Astrocyte (in vitro differentiated cells and primary cell): ENCODE measurements at places on chromosomes 16 and 17. TPM values are rescaled to one million over a fixed set of nuclear protein-coding genes. Genes with fewer than 3 reads are reported as not detected.

NSRP1 gene
- total RNA-seq = 17.0 and 17.7 TPM in 2 replicates

DNA sequence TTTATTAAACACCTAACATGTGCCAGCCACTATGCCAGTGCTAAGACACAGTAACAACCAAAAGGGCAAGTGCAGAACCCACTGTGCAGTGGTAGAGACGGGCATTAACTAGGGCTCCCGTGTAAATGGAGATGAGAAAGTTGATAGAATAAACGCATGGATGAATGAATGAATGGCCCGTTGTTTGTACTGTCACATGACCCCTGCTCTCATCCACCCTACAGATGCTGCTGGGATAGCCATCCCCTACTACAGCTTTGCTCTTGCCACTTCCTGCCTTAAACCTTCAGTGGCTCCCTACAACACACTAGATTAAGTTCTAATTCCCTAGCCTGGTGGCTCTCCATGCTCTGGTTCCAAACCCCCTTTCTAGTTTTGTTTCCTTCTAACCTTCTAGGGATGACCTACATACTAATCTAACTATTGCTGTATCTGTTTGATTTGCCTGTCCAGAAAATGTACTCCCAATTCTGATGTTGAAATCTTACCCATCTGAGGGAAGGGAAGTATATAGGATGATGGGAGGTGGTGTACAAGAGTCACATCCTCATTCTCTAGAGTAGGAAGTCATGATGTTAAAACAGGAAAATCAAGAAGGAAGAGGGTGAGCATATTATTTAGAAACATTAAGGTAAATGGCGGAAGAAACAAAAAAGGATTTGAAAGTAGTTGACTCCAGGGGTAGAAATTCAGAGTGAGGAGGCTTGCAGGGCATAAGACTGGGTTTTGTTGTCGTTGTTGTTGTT, 11.4 kb upstream of the TNRC6C start:
- DNase-seq = no peak

- DNase-seq = no peak
Measured at GRCh38 chr17:34006126-34006525, 249.0 kb upstream of the CCL2 start.

GRCh38 chr16:67672739-67673662, 6.4 kb downstream of the C16orf86 start:
- DNase-seq = peak; percentile 47

DNA sequence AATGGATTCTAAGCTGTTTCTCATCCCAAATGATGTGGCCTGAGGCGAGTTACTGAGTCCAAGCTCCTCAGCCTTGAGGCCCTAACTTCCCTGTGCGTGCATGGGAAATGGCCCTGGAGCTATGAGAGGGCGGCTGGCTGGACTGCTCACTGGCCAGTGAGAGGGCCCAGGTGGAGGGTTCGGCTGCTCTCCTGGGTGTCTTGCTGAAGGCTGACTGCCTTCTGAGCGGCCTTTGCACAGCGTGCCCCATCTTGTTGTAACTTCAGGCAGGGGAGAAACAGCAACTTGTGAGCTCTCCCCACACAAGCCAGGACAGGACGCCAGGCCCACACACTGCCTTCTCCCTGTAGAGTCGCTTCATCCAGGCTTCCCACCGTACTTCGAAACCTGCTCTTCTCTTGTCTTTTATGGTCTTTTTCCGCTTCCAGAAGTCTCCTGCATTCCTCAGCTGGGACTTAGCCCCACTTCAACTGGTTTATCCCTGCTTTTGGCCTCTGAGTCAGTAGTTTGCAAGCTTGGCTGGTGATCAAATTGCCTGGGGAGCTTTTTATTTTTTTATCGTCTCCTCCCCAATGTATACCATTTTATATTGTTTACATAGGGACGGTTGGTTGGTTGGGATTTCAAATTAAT, 13.3 kb downstream of the CDH3 start:
- peak; percentile 84 for DNase-seq

DNA sequence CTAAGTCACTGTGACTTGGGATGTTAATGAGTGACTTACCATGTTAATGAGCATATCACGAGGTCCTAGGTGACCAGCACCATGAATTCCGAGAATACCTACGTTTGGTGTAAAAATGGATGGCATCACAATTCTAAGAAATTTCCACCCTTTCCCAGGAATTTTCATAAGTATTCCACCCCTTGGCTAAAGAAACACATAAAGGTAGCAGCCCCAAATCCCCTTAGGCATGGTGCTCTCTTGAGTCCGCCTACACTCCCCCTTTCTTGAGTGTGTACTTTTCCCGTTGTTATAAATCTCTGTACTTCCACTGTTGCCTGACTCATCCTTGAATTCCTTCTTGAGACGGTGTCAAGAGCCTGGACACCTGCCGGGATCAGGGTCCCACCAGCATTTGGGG, 504.0 kb upstream of the RBFOX1 start:
- no peak for DNase-seq

GRCh38 chr17:68710035-68710780, 109.0 kb upstream of the FAM20A start:
- DNase-seq = no peak

GRCh38 chr16:81654346-81654745, 124.7 kb upstream of the PLCG2 start:
- DNase-seq = no peak

SKAP1 gene
- not detected in 2 replicates for total RNA-seq

CD19 gene
- total RNA-seq = not detected in 2 replicates

DNA sequence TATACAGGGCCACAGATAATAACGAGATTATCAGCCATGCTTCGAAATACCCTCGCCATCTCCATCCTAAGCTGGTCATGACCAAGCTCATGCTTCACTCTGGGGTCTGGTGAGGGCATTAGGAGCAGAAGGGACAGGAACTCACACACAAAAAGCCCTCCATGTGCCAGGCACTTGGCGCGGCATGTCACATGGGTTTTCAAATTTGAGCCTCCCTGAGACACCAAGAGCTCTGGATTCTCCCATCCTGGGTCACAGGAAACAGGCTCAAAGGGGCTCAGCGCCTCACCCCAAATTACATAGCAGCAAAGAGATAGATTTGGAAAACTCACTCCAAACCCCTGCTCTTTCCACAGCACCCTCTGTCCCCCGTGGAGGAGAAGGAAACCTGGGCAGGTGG, 239.5 kb downstream of the GSG1L start:
- no peak for DNase-seq

- no peak for DNase-seq
Measured at GRCh38 chr16:70402916-70403659, 35.8 kb downstream of the ST3GAL2 start.

C16orf89 gene
- not detected in 2 replicates for total RNA-seq

GRCh38 chr17:14305785-14306496, 5.1 kb downstream of the HS3ST3B1 start:
- DNase-seq = no peak

MARF1 gene
- total RNA-seq = 46.0 and 47.4 TPM in 2 replicates

CNTNAP4 gene
- total RNA-seq = not detected in 2 replicates

CAMKK1 gene
- total RNA-seq = 3.8 and 5.1 TPM in 2 replicates

DNA sequence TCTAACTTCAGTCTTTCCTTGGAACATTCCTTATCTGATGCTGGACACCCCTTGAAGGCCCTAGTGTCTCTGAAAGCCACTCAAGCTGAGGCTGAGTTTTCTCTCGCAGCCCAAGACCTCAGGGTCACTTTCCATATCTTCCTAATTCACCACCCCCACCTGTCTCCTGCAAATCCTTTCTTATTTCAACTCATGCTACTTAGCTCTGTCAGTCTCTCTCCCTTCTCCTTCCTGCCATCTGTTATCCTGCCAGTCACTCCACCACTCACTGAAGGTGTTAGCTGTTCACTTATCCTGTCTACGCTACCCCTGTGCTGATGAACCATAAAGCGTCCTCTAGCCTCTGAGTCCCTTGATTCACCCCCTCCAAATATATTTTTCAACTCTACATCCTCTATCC, 143.9 kb upstream of the SHISA6 start:
- DNase-seq = no peak

KRTAP3-2 gene
- not detected in 2 replicates for total RNA-seq

GRCh38 chr17:67999291-67999911, 3.1 kb upstream of the C17orf58 start:
- no peak for DNase-seq

- no peak for DNase-seq
Measured at GRCh38 chr17:3972931-3973330, 8.7 kb upstream of the ATP2A3 start.

GRCh38 chr16:52035436-52035835, 511.5 kb downstream of the TOX3 start:
- DNase-seq = no peak
